ENCODE measurements at places on chromosomes 13 and 19. TPM values are rescaled to one million over a fixed set of nuclear protein-coding genes. Genes with fewer than 3 reads are reported as not detected.
A peak's percentile ranks its signal among the peaks of the same experiment; 100 is the strongest.

The AMER2 gene
- 0.57 TPM for total RNA-seq

The CEACAM7 gene
- total RNA-seq: not detected

The ZNF730 gene
- 24.7 TPM for total RNA-seq

The TNNI3 gene
- total RNA-seq: 16.9 TPM

DNA sequence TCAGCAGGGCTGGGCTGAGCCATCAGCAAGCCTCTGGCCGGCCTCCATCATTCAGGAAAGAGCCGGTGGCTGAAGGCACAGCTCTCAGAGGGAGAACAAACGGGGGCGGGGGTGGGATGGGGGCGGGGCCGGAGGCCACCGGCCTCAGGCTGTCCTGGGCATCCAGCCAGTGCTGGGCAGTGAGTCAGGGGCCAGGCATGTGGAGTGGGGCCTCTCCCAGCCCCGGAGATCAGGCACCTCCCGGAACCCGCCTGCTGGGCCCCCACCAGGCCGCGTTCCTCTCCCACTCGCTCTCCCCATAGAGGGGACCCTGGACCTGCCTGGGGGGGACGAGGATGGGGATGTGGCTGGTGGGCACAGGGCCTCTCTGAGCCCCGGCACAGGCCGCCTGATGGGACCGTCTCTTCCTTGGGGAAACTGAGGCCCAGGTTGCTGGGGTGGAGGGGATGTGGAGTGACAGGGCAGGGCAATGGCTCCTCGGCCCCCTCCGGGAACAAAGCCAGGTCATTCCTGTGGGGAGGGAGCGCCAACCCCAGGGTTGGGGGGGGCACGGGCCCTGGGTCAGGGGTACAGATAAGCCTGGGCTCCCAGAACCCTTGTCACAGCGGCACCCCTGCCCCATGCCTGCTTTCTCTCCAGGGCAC, 12.9 kb downstream of the SPC24 start:
- DNase-seq: no peak

DNA sequence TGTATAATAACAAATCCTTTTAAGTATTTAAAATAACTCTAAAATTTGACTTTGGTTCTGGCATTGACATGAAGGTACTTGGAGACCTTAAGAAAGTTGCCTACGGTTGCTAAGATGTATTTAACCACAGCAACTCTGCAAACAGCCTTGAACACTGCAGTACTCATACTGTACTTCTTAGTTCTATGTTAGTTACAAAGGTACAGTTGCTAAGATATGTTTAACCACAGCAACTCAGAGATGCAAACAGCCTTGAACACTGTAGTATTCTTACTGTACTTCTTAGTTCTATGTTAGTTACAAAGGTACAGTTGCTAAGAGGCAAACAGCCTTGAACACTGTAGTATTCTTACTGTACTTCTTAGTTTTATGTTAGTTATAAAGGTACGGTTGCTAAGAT, 268.3 kb upstream of the MIR17HG start:
- no peak for DNase-seq

DNA sequence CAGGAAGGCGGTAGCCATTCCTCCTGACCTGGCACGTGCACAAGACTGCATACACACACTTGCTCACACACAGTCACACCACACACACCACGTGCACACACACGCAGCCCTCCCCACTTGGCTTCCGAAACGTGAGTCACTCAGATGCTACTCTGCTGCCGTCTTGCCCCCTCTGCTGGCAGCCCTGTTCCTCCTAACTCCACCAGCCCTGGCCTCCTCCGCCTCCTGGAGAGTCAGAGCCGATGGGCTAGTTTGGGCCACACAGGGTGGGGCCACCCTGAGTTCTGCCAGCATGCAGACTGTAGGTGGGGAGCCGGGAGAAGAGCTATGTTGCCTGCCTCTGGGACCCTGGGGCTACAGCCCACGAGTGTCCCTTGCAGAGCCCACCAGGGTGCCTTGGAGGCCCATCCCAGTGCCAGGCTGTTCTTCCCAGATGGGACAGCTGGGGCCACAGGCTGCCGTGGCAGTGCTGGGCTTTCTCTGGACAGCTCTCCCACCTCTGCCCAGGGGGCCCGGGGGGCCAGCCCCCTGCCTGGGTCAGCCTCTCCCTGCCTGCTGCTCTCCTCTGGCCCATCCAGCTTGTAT, 12.1 kb downstream of the PIN1 start:
- peak; percentile 79 for DNase-seq

DNA sequence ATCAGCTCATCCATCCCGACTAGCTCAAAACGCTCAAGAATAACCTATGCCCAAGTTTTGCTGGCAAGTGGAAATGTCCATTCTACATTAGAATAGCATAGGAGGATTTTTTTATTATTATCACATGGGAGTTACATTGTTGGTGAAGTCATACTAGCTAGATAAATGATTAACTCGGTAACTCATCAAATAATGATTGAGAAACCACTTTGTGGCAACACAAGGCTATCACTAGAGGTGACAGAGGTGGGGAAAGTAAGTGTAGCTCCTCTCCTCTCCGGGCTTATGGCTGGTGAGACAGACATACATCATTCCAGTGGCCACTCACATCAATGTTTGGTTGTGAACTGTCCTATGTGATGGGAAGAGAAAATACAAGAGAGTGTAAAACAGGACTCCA, 161.6 kb downstream of the ZIC5 start:
- DNase-seq: no peak

DNA sequence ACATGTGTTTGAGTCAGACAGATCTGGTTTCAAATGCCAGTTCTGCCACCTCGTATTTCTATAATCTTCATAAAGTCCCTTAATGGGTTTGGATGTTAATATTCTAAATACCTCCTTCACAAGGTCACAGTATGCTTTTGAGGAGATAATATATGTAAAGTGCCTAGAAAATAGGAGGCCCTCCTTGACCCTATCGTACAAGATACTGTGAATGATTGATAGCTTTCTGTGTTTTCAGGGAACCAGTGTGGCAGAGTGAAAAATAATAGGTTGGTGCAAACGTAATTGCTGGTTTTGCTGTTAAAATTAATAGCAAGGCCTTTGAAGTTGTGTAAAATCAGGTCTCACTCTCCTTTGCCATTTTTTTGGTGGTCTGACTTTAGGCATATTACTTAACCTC, 77.5 kb upstream of the SCEL start:
- DNase-seq: no peak

- no peak for DNase-seq
Measured at GRCh38 chr19:39236527-39236926, 8.3 kb downstream of the IFNL3 start.

Data from H1 (cell line).